ENCODE measurements at places on chromosomes 13 and 19.
A peak's percentile ranks its signal among the peaks of the same experiment; 100 is the strongest.

DNA sequence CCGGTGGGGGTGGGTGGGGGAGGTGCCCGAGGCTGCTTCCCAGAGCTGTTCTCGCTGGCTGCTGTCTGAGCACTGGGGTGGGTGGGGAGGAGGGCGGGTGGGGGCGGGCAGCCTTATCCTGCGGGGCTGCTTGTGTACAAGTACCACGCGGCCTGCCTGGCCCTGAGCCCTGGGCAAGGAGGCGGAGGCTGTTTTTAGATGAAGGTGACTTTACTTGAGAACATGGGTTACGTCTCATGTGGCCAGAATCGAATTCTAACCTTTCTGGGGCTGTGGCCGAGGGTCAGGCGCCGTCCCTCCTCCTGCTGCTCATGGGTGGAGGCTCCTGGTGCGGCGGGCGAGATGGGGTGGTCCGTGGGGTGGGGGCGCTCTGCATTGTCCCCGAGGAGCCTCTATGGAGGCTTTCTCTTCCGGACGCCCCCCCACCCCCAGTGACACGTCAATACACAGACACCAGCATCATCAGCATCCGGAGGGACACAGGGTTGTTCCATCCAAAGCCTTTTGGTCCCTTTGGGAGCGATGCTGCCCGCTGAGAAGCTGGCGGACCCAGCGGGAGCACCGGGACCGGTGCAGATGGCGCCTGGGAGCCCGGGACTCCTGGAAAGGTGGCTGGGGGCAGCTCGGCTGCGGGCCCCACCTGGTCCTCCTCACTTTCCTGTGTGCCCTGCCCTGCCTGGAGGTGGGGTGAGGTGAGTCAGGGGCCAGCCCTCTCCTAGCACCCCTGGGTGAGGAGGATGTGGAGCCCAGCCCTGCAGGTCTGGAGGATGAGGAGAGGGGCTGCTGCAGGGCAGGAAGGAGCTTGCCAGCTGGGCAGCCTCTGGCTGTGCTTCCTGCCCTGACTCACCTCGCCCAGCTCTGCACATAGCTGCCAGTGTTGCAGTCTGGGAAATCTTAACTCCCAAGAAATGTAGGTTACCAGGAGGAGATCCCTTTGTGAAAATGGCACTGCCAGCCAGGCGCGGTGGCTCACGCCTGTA is 3.4 kb downstream of the BSG start:
- DNase-seq = no peak

GRCh38 chr13:98420554-98421175 is 156.2 kb downstream of the STK24 start:
- no peak for DNase-seq

- no peak for DNase-seq
Measured at GRCh38 chr13:106609116-106609515, 41.2 kb upstream of the ARGLU1 start.

DNA sequence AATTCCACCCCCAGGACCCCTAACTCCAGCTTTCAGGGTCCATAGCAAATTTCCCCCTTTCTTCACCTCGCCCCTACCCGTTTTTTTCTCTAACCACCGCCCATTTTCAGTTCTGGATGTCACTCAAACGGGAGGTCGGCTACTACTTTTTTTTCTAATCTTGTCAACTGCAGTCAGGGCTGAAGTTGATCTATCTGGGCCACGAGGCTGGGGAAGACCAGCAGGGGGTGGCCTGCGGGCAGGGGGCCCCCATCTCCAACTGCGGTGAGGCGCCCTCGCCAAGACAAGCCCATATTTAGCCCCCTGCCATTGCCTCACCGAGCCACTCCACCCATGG is 748 bp downstream of the LHFPL6 start:
- DNase-seq = no peak

DNA sequence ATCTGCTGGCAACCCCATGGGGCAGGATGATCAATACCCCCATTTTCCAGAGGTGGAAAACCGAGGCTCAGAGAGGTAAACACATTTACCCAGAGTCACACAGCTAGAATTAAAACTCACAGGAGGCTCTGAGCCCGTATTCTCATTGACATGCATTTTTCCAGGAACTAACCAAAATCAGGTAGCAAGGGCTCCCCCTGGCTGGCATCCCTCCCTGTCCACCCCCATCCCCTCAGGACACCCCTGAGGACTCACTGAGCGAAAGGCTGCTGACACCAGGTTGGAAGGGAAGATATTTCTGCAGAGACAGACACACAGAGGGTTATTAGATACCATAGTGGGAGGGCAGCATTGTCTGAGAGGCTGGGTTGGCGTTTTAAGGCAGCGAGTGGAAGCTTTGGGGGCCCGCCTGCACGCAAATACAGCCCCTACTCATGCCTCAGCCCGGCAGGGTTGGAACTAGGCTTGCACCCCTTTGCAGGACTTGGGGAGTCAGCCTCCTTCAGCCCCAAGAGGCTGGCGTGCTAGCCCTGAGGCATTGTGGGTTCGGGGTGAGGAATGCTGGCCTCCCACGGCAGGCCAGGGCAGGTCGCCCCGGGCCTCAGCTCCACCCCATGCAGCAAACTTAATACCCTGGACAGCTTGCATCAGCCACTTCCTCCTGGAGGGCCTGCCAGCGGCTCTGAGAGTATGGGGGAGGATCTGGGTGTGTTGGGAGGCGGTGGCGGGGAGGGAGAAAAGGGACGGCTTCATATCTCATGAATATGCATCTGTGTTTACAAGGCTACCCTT is 3.9 kb downstream of the SLC1A5 start:
- DNase-seq = peak; percentile 29

DNA sequence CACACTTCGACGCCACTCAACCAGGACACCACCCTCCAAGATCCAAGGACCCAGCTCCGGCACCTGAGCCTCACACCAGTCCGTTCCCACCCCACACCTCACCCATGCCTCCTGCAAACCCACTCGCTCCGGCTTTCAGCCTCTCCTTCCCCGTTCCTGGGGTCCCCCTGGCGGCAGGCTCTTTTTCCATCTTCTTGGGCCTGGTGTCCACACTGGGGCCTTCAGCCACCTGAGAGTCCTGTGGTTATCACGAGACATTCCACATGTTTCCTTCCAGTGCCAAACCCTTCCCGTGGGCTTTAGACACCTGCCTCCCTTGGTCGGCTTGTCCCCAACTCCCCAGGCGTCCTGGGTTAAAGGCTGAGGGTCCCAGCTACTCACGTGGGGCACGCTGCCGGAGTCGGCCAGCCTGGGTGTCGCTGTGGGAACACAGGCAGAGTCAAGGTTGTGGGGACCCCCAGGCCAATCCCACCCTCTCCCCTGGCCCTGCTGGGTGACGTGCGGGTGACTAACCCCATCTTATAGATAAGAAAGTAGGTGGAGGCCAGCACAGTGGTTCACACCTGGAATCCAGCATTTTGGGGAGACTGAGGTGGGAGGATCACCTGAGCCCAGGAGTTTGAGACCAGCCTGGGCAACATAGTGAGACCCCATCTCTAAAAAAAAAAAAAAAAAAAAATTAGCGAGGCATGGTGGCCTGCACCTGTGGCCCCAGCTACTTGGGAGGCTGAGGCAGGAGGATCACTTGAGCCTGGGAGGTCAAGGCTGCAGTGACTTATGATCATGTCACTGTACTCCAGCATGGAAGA is 1.9 kb downstream of the JSRP1 start:
- DNase-seq = no peak

DNA sequence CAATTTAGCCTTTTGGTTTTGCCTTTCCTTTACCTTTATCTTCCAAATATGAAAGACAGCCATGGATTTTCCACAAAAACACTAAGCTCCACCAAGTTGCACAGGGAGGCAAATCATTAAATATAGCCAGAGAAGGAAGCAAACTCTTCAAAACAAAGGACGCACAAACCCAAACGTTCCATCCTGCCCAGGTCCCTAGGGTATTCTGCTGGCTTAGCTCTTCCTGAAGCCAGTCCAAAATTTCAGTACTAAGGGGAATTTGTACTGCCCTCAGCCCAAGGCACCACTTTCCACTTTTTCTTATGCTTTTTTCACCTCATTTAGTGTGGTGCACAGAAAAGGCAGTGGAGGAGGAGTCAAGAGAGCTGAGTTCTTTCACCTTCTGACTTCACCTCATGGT is 169.9 kb downstream of the FLT1 start:
- DNase-seq = no peak

DNA sequence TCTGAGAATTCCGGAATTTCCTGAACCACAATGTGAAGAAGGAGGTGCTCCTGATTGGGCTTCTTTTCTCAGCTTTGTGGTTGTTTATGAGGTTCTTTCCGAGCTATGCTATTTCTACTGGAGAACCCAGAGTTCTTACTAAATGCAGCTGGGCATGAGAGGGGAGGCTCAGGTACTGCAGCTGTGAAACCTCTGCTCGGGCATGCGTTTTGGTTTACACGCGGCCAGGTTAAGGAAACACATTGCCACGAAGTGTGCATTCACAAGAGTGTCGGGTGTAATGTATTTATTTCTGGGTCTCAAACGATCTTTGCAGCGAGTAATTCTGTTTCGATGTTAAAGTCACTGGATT is 661 bp upstream of the MIR17HG start:
- peak; percentile 76 for DNase-seq

- DNase-seq = no peak
Measured at GRCh38 chr13:113109151-113110047, 3.8 kb downstream of the F7 start.

DNA sequence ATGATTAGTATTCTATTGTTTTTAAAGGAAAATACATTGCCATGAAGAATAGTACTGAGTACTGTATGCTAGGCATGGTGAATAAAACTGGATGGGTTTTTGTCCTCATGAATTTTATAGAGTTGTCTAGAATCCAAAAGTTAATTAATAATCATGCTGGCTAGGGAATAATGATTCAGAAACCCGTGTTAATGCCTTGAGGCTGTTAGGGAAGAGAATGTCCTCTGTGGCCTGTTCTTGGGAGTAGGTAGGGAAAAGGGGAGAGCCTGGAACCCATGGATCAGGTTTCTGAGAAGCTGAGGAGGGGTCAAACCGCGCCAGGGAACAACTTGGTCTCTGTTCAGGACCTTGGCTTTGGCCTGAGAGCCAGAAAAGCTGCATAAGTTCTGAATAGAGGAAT is 1376.3 kb upstream of the SLC10A2 start:
- no peak for DNase-seq

DNA sequence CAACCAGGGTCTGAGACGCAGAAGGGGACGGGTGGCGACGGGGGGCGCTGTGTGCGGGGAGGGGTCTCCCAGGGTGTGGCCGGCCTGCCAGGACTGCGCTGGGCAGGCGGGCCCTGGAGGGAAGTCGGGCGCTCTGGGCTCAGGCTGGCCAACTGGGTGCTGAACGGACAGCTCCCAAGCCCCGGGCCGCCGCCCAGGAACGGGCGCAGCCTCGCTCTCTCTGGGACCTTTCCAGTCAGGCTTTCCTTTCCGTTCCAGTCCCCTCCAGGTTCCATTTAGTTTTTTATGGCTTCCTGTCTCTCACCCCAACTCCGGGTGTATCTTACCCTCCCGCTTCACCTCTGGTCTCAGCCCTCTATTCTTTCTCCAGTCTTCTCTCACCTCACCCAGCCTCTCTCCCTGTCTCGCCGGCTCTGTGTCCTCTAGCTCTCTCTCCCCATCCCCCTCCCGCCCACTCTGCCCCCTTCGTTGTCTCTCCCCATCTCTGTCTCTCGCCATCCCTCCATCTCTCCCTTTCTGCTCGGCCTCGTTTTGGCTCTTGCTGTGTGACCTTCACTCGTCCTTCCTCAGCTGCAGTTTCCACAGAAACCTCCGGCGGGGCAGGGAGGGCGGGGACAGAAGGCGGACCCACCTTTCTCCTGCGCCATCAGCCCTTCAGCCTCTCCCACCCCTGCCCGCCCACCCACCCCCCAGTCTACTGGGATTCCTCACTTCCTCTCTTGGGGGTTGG is 3.3 kb upstream of the ATP1A3 start:
- DNase-seq = no peak

DNA sequence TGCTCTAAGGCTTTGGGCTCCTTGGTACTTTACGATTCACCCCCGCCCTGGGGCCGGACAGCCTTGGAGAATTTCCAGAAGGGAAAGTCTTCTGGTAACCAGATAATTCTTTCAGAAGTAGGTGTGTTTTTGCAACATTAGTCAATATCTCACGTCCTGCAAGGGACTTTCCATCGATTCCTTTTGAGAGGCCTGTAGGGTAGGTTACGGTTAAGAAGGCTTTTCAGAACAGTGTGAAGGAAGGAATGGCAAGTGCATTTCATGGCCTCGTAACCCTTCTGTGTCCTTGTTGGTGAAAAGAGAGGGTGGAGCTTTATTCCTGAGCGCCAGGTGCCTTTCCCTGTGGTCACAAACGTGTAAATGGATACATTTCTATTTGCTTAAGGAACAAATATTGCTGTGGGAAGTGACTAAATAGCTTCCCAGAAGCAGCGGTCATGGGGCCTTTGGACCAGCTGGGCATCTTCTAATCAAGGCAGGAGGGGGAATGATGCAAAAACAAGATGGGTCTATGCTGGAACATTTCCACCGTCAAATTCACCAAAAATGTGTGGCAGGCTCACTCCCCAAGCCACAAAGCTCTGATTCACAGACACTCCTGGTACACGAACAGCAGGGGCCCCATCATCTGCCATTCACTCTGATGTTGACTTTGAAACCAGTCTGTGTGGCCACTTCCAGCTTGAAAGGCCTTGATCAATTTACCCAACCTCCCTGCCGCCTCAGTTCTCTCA is 99.2 kb downstream of the ANKRD10 start:
- no peak for DNase-seq
